ENCODE measurements at places on chromosomes 7 and 10. TPM values are rescaled to one million over a fixed set of nuclear protein-coding genes. Genes with fewer than 3 reads are reported as not detected.

CCL26 gene
- polyA plus RNA-seq, result not detected

ZNF239 gene
- polyA plus RNA-seq, result 18.9 TPM

CYP3A4 gene
- polyA plus RNA-seq, result not detected

NPFFR1 gene
- polyA plus RNA-seq, result not detected

ODAD2 gene
- not detected for polyA plus RNA-seq

ZCCHC24 gene
- polyA plus RNA-seq, result 16.2 TPM

DOCK4 gene
- 8.5 TPM for polyA plus RNA-seq

GDF2 gene
- not detected for polyA plus RNA-seq

PRKG1 gene
- polyA plus RNA-seq, result 4.3 TPM

VCL gene
- 147 TPM for polyA plus RNA-seq

STAMBPL1 gene
- polyA plus RNA-seq, result 25.1 TPM

IQUB gene
- polyA plus RNA-seq, result 0.10 TPM

REEP3 gene
- 9.6 TPM for polyA plus RNA-seq

FBXL13 gene
- 1.1 TPM for polyA plus RNA-seq
